NCI-H524 treated with DMSO at 0.1 percent for 48 hours (cell line): ENCODE measurements at places on chromosomes 7 and 10.

- no peak for DNase-seq
These were observed 413.5 kb downstream of the NRG3 start for GRCh38 chr10:82288461-82288881.

GRCh38 chr10:81730891-81731290 lies 144.1 kb upstream of the NRG3 start:
- DNase-seq: no peak

GRCh38 chr7:2032876-2033407 lies 199.8 kb downstream of the MAD1L1 start:
- no peak for DNase-seq

GRCh38 chr7:1536743-1537534 lies 6.4 kb downstream of the MAFK start:
- DNase-seq: no peak

DNA sequence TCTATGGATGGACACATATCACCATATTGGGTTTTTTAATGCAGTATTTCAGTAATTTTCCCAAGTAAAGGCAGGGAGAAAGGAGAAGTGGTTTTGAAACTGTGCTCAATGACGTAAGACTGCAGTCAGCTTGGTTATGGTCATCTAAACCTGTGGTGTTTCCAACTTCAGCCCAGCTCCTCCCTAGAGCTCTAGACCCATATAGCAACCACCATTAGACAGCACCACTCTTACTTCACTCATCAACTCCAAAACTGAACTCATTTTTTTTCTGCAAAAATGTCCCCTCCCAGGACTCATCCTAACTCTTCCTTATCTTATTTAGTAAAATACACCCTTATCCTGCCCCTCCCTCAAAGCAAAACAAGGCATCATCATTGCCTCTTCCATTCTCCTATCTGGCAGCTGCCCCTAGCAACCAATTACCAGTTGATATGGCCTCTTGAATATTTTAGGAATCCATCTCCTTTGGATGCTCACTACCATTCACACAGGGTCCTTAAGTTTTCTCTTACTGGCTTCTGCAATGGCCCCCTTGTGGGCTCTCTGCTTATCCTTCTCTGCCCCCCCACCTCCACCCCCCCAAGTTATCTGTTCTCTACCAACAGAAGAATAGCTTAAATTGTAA lies 1.5 kb upstream of the RALA start:
- no peak for DNase-seq

- DNase-seq: no peak
These were observed 53.7 kb upstream of the DPYSL4 start for GRCh38 chr10:132133005-132133404.

GRCh38 chr7:27130540-27131389 lies at the start of gene HOXA4:
TSS of gene HOXA4 (minus strand) at chr7:27130757. CDS start at chr7:27130733, 24 bp downstream.
- peak; percentile 32 for DNase-seq

GRCh38 chr10:100007231-100008141 lies 2.3 kb downstream of the DNMBP start:
- DNase-seq: no peak

DNA sequence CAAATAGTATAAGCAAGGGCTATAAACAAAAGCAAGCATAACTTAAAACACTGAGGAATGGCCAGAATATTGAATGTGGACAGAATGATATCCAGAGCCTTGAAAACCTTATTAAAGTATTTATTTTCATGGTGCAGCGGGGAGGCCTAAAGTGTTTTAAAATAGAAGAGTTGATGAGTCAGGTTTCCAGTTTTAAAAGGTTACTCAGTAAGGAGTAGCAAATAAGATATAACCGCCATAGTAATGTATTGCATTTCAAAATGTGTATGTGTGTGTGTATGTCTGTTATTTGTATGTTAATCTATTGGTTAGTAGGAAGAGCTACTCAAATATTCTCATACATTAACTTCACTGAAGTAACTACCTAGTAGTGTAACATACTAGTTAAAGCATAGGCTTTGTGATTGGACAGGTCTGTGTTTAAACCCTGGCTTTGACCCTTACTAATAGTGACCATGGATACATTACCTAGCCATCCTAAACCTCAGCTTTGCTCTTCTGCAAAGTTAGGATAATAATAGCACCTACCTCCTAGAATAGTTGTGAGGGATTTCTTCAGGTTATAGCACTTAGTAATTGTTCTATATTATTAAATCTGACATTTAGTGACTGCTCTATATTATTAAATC lies 16.9 kb downstream of the CUTC start:
- no peak for DNase-seq

GRCh38 chr7:27091941-27092818 lies 3.6 kb downstream of the HOXA1 start:
- no peak for DNase-seq

DNA sequence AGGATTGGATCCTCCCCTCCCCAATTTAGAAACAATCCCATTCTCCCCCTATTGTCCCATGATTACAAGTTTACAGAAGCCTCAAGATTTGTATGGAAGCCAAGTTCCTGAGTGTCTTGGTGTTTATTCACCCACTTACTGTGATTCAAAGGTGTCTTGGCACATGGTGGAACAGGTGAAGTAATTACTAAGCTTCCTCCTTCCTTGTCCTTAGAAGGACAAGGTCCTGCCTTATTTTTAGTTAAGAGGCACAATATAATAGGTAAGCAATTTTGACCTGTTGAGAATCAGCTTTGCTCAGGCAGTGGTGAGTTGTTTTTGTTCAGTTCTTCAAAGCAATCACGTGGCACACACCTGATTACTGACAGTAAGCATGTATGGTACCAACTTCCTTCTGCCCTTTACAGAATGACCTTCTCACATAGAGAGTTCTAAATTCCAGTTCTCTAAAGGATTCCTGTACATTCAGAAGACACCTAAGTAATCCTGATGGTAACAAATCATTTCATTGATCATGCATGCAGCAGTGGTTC lies 60.7 kb upstream of the SLC13A1 start:
- DNase-seq: no peak

DNA sequence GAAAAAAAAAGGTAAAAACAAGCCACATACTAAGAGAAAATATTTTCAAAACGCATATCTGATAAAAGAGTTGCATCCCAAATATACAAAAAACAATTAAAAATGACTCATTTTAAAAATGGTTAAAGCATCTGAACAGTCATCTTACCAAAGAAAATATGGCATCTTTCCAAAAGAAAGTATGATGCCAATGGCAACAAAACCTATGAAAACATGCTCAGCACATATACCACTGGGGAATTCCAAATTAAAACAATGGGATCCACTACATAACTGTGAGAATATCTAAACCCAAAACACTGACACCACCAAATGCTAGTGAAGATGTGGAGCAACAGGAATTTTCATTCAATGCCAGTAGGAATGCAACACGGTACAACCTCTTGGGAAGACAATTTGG lies 39.3 kb downstream of the VSTM2A start:
- no peak for DNase-seq

GRCh38 chr10:91201213-91201996 lies 19.1 kb upstream of the PCGF5 start:
- no peak for DNase-seq
